ENCODE measurements at places on chromosomes 16 and 17.

- DNase-seq: no peak
Measured at GRCh38 chr16:71569621-71570020, 7.3 kb downstream of the TAT start.

DNA sequence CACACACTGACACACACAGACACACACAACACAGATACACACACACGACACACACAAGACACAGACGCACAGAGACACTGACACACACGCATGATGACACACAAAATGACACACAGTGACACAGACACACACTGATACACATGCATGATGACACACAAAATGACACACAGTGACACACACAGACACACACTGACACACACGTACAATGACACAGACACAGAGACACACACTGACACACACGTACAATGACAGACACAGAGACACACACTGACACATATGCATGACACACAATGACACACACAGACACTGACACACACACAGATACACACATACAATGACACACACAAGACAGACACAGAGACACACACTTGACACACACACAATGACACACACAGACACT, 10.3 kb downstream of the CACNG1 start:
- no peak for DNase-seq

GRCh38 chr17:49914664-49915063, 54.3 kb upstream of the DLX4 start:
- DNase-seq: no peak

DNA sequence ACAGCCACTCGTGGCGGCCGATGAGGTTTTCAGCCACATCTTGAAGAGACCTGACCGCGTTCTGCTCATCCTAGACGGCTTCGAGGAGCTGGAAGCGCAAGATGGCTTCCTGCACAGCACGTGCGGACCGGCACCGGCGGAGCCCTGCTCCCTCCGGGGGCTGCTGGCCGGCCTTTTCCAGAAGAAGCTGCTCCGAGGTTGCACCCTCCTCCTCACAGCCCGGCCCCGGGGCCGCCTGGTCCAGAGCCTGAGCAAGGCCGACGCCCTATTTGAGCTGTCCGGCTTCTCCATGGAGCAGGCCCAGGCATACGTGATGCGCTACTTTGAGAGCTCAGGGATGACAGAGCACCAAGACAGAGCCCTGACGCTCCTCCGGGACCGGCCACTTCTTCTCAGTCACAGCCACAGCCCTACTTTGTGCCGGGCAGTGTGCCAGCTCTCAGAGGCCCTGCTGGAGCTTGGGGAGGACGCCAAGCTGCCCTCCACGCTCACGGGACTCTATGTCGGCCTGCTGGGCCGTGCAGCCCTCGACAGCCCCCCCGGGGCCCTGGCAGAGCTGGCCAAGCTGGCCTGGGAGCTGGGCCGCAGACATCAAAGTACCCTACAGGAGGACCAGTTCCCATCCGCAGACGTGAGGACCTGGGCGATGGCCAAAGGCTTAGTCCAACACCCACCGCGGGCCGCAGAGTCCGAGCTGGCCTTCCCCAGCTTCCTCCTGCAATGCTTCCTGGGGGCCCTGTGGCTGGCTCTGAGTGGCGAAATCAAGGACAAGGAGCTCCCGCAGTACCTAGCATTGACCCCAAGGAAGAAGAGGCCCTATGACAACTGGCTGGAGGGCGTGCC, 30.1 kb downstream of the CIITA start:
- no peak for DNase-seq

GRCh38 chr17:67675481-67675880, 42.3 kb upstream of the NOL11 start:
- DNase-seq: no peak

DNA sequence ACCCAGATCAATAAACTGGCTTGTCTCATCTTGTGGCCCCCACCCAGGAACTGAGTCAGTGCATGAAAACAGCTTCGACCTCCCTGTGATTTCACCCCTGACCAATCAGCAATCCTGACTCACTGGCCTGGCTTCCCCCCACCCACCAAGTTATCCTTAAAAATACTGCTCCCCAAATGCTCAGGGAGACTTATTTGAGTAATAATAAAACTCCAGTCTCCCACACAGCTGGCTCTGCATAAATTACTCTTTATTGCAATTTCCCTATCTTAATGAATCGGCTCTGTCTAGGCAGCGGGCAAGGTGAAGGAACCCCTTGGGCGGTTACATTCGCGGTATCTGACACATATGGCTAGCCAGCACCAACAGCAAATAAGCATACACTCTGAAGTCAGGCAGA, 9.8 kb upstream of the RABEP1 start:
- DNase-seq: no peak

GRCh38 chr16:75080205-75081029, 36.2 kb downstream of the LDHD start:
- DNase-seq: no peak
